Thoracic aorta (tissue), 2 donors: ENCODE measurements at places on chromosomes 2 and 18. TPM values are rescaled to one million over a fixed set of nuclear protein-coding genes. Genes with fewer than 3 reads are reported as not detected.

The TUBA3E gene
- not detected for total RNA-seq

The TNFAIP6 gene
- 12.0 TPM for total RNA-seq

The CAMKMT gene
- 4.7 TPM for total RNA-seq

The SMCHD1 gene
- total RNA-seq: 107 TPM

DNA sequence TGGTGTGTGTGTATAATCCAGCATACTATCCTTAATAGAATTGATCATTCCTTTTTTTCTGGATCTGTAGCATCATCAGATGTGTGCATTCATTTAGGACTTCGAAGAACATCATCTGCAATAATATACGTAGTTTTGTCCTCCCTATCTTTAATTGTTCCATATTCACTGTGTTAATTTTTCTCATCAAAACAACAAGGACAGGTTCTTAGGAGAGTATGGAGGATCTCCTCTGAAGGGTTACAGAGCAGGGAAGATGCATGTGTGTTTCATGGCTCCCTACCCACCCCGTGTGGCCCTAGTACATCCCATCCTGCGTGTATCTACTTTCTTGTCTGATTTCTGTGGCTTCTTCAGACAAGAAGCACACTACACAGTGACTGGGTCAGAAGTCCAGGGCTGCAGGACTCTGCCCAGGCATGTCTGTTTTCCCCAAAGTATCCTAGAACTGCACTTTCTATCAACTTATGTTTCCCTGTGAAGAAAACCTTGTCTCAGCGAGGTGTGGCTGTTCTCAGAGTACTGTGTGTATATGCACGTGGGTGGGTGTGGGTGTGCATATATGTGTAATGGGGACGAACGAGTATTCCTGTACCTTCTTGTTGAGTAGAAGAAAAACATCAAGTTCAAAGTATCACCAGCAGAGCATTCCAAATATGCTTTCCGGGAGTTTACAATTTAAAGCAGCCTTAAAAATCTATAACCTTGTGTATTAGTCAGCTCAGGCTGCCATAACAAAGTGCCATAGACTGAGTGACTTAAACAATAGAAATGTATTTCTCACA lies 220.4 kb upstream of the FOSL2 start:
- DNase-seq: no peak

DNA sequence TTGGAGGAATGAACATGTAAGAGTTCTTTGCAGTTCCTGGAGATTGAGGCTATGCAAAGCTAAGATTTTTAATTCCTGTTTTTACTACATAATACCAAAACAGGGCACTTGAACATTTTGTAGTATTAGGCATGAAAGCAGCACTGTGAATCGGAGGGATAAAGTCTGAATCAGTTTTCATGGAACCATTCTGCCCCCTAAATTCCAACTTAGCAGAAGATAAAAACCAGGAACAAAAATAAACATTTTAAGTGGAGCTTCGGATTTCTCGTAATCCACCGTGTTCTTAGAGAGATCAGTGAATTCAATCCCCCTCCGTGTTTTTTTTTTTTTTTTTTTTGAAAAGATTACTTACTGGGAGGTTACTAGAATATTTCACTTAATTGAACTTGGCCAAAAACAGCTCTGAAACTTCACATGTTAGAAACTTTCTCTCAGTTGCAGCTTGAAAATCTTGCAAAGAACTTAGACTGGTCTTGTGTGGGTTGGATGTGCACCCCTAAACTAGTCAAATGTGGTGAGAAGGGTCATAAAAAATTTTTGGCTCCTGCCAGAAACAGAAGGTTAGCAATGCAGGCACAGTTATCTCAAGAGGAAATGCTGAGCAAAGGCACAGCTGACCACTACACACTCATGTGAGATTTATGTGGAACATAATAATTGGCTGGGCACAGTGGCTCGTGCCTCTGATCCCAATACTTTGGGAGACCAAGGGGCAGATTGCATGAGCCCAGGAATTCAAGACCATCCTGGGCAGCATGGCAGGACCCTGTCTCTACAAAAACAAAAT lies 145.4 kb upstream of the RNF152 start:
- no peak for DNase-seq

GRCh38 chr2:47043142-47043890 lies 111.8 kb downstream of the STPG4 start:
- DNase-seq: no peak

DNA sequence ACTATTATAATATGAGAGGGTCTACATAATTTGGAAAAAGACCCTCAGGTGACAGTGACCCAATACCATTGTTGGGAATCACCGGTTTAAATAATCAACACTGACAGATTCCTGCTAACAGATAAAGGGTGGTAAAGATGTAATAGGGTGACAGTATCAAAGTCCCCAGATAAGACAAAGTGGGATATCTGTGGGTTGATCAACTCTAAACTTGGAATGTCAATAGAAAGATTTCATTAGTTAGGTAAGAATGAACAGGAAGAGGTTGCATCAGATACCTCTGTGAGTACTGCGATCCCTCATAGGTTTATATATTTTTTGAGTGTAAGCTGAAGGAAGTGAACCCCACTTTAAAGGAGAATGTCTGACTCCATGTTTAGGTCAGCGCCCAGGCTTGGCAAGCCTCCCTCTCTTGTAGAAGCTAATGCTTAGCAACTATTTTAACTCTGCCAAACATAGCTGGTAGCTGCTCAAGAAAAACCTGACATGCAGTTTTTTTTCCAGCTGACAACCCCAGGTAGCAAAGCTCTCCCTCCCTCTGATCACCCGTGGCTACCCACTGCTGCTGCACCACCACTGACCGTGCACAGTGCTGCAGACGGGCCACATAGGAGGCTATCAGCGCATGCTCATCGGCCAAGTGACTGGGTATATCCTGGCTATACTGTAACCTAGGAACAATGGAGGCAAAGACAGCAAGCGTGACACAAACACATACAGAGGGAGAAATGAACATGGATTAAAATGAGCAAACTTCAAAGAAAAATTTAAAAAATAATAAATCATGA lies 113.3 kb upstream of the DNMT3A start:
- DNase-seq: no peak

- DNase-seq: no peak
Measured at GRCh38 chr2:192437653-192438052, 242.9 kb upstream of the TMEFF2 start.

DNA sequence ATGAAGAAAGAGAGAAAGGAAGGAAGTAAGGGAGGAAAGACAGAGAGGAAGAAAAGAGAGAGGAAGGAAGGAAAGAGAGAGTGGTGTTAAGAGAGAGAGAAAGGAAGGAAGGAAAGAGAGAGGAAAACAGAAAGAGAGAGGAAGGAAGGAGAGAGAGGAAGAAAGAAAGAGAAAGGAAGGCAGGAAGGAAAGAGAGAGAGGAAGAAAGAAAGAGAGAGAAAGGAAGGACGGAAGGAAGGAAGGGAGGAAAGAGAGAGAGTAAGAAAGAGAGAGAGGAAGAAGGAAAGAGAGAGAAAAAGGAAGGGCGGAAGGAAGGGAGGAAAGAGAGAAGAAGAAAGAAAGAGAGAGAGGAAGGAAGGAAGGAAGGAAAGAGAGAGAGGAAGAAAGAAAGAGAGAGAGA lies 127.4 kb downstream of the GALNT3 start:
- no peak for DNase-seq

- DNase-seq: no peak
Measured at GRCh38 chr2:229889023-229889422, 32.8 kb downstream of the TRIP12 start.

- DNase-seq: no peak
Measured at GRCh38 chr18:48228841-48229240, 180.3 kb downstream of the ZBTB7C start.

GRCh38 chr2:180722551-180723239 lies 257.7 kb upstream of the UBE2E3 start:
- DNase-seq: no peak

DNA sequence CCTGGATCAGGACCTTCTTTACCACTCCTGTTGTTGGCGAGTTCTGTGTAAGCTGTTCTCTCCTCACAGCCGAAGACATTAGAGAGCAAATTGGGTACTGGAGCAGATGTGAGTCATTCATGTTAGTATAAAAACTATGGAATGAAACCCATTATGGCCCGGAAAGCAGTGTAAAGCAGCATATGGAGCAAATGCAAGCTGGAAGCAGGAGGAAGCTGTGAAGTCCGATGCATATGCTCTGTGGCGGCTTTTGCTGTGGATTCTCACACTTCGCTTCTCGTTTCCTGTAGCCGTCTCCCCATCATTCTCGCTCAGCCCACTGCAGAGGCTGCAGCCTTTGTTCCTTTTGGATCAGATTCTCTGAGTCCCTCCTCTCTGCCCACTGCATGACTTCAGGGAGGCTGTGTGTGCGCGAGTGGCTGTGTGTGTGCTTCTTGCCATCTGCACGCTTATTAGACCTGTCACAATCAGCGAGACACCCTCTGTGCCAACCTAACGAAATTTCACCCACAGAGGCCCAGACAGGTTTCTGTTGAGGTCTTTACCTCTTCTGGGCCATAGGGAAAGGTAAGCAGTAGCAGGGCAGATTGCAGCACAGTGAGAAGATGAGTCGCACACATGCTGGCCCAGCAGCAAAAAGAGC lies 3.3 kb upstream of the GALNT14 start:
- DNase-seq: no peak

DNA sequence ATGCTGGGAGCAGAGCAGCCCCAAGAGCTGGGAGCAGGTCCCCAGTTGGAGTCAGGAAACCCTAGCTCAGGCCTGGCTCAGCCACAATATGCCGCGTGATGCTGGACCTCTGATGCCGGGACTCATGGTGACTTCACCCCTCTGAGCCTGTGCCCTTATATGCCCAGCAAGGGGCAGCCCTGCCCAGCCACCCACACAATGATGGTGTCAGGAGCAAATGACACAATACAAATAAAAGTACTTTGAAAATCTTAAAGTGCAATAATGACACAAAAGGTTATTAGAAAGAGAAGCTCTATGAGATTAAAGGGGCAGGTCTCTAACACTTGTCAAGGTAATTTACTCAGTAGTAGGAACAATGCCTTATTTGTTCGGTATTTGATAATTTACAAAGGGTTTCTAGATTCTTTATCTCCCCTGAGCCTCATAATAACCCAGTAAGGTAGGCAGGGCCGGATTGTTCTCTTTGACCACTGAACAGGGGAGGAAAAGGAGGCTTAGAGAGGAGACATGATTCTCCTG lies 18.3 kb upstream of the KIF3C start:
- DNase-seq: peak; percentile 37

GRCh38 chr2:189854940-189855339 lies 70.7 kb downstream of the PMS1 start:
- no peak for DNase-seq

DNA sequence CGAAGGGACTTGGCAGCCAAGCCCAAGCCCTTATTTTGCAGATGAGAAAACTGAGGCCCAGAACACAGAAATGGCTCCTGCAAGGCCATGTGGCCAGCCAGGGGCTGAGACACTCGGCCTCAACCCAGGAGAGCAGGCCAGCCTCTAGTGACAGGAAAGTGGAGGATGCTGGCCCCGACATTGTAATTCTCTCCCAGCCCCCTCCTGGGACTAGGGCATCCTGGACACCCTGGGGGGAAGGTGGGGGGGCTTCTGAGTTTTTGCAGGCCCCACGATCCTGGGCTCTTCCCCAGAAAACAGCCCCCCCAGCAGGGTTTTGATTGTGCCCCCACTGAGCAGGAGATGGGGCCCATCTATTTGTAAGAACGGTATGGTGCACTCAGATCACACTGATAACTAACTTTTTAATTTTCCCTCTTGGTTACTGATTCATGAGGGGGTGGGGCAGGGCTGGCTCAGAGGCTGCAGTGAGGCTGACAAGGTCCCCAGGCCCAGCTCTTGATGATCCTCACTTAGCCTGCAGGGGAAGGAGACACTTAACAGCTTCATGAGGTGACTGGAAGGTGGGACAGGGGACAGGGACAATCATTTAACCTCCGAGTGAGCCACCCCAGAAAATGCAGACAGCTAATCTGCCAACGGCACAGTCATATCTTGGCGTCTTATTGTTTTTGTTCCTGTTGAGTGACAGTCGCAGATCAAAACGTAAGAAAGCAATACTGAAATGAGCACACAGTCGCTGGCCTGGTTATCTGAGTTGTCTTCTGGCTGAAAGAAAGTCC lies 18.9 kb downstream of the SMAD7 start:
- DNase-seq: no peak

DNA sequence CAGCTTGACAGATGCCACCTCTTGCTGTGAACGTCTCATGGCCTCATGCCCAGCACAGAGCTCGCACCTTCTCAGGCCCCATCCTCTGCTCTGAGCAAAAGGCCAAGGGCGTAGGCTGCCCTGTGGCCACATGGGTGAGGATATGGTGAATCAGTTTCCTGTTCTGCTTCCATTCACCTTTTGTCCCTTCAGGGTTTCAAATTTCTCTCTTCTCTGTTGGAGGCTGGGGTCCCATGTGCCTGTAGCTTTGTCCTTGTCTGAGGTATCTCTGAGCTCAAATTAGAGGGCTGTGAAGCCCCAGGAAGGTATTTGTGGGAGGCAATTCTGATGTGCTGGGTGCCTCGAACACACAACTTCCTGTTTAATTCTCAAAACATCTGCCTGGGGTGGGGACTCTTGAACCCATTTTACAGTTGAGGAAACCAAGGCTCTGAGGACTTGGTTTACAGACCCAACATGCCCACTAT lies 29.0 kb downstream of the ZAP70 start:
- no peak for DNase-seq

- no peak for DNase-seq
Measured at GRCh38 chr2:208255557-208256106, 761 bp upstream of the IDH1 start.

- no peak for DNase-seq
Measured at GRCh38 chr2:85396531-85397470, 13.4 kb downstream of the CAPG start.

- no peak for DNase-seq
Measured at GRCh38 chr2:228503731-228504130, 322.2 kb upstream of the SPHKAP start.

DNA sequence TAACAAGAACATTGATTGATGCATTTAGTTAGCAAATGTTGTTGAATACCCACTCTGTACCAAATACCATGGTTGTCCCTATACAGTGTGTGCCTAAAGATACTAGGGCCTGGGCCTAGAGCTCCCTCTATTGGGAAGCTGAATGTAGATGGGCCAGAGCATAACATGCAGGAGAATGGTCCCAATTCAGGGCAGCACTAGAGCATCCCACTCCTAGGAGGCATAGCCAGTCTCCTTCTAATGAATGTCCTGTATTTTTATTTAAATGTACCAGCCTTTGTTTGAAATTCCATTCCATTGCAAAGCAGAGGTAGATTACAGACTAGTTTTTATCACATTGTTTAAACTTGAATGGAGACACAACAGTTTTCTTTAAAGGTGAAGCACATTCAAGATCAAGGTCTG lies 90.6 kb downstream of the FEZ2 start:
- no peak for DNase-seq
